ENCODE measurements at places on chromosomes 12 and 14. TPM values are rescaled to one million over a fixed set of nuclear protein-coding genes. Genes with fewer than 3 reads are reported as not detected.

Gene GPR135
- 4.1 TPM for total RNA-seq

Gene TOMM20L
- not detected for total RNA-seq

Gene SYT1
- 1.3 TPM for total RNA-seq

Gene SMAGP
- 8.9 TPM for total RNA-seq

Gene STAT6
- 111 TPM for total RNA-seq

Gene PRH2
- not detected for total RNA-seq

Gene TMEM229B
- total RNA-seq: 2.0 TPM

Gene TGM1
- 1.5 TPM for total RNA-seq

Gene FBXO21
- total RNA-seq: 84.2 TPM

Gene RNASE7
- total RNA-seq: not detected

Gene KRT83
- not detected for total RNA-seq

Gene OR4E2
- total RNA-seq: not detected

Gene CCDC197
- total RNA-seq: not detected

Gene SCYL2
- 41.5 TPM for total RNA-seq

Gene KRT6B
- total RNA-seq: not detected

Gene DIO3
- total RNA-seq: not detected

Gene SMCO3
- total RNA-seq: 0.15 TPM

Gene SCNN1A
- total RNA-seq: not detected

Gene CRIP1
- 2.5 TPM for total RNA-seq

Gene LRP1-AS
- total RNA-seq: not detected

Gene P2RX2
- not detected for total RNA-seq

Gene PRB2
- not detected for total RNA-seq

Gene NTN4
- 11.1 TPM for total RNA-seq

Gene ACSM4
- not detected for total RNA-seq

Gene ATG2B
- total RNA-seq: 29.1 TPM

Gene IFI27L1
- total RNA-seq: 9.6 TPM

Gene SERPINA4
- not detected for total RNA-seq

Gene NRL
- 0.87 TPM for total RNA-seq

Gene GPR68
- total RNA-seq: 23.2 TPM

Gene WNT5B
- 206 TPM for total RNA-seq

Gene KRT73
- total RNA-seq: not detected

Gene C14orf132
- total RNA-seq: 31.9 TPM

Gene DDX11
- total RNA-seq: 16.4 TPM

Gene IQSEC3
- total RNA-seq: under 0.01 TPM

Gene ATL1
- 13.8 TPM for total RNA-seq

Gene EPYC
- total RNA-seq: not detected

Gene AQP2
- total RNA-seq: not detected

Gene BDKRB2
- 67.2 TPM for total RNA-seq

Gene CLEC4A
- total RNA-seq: 2.2 TPM

Gene LHX5
- not detected for total RNA-seq

Gene ATG101
- total RNA-seq: 74.9 TPM

Gene ESRRB
- total RNA-seq: under 0.01 TPM

Gene CACNA1C
- 28.1 TPM for total RNA-seq

Gene TAS2R30
- total RNA-seq: 3.6 TPM

Gene RIMBP2
- not detected for total RNA-seq
